ENCODE measurements at places on chromosomes 5 and 9.

DNA sequence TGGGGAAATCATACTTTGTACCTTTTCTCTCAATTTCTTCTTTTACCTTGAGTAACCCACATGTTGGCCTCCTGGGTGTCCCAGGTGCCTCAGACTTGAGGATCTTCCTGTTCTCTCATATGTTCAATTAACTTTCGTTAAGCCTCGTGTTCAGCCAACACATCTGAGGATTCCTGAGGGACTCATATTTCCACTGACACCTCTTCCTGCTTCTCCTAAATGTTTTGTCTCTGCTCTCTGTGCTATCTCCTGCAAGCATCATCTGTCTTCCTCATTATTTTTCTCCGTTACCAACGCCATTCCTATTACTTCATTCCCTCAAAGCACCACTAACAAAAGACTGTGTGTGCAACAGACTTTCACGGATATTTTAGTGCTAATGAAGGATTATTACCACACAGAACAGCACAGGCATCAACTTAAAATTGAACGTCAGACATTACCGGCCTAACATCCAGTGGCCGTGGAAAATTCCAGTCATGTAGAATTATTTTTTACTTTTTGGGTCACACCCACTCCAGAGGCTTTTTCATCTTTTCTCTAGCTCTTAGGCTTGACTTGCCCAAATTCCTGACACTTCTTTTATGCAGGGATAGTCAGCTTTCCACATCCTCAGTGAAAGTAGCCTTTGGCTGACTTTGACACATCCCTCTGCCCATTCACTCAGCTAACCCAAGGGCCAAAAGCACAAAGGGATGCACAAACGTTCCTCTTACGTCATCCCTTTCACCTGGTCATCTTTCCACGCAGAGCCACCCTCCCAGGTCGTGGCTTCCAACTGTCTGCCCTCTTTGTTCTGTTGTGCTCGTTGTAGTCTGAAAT is 46.0 kb upstream of the OSMR start:
- no peak for DNase-seq

- no peak for DNase-seq
Observed at GRCh38 chr9:126854734-126855133, 5.7 kb upstream of the ZBTB34 start.

- DNase-seq = no peak
Observed at GRCh38 chr5:6107675-6108539, 270.4 kb downstream of the MED10 start.

DNA sequence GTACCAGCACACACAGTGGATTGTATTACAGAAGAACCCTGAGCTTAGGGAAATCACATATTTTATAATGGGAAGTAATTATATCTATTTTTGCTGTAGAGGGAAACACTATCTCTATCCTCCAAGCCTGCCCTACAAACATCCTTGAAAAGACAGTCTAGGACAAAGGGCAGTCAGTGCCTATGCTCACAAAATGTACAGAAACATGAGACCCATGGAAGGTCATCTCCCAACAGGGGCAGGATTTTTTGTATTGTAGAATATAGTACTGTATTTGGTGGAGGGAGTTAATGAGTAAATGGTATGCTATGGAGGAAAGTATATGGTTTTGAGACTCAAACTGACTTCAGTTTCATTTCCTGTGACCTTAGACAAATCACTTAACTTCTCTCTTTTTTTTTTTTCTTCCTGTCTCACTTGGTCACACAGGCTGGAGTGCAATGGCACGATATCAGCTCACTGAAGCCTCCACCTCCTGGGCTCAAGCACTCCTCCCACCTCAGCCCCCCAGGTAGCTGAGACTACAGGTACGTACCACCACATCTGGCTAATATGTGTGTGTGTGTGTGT is 5.8 kb upstream of the RAB14 start:
- DNase-seq = no peak

DNA sequence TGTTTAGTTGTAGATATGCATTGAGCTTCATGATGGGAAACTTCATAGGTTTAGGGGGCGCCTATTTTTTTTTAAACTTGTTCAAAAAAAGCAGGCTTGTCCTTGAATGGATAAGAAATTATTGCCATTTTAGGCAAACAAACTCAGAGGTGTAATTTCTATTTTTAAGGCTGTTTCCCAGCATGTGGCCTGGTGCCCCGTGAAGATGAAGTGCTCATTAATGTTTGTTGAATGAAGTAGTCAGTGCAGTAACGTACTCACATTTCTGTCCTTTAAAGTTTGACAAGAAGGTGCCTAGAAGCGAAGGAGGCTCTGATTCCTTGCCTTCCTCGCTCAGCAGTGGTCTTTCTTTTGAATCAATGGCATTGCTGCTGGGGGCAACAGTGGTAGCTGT is 54.3 kb downstream of the ZNF618 start:
- no peak for DNase-seq

- DNase-seq = no peak
Observed at GRCh38 chr5:170010595-170010994, 30.3 kb upstream of the INSYN2B start.

- no peak for DNase-seq
Observed at GRCh38 chr5:65866837-65867521, 59.4 kb upstream of the ERBIN start.

DNA sequence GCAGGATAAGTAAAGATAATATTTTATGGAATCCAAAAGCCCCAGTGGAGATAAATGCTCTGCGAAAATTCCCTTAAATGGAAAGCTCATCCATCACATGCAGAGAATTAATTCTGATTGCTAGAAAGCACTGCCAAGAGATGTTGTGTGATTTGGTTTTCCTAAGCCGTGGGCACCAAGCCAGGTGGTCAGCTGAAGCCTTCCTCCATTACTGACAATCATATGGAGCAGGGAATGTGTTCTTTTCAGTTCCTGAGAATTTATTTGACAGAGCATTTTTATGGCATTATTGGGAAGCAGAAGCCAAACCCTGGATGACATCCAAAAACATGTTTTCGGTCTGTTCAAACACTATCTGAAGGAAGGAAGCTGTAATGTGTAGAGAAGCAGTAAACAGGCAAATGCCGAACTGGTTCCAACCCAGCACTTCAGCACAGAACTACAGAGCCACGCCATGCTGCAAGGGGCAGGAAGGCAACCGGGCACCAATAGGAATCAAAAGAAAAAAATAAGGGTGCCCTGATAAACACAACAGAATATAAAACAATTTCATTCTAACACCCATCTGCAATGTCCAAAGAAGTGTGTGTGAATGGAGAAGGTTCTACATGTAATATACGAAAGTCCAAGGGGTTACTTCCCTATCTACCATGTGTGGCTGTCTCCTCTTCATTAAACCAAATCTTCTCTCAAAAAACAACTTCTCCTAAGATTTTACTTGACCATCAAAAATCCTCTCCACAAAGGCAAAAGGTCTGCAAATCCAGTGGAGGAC is 12.3 kb downstream of the ARSB start:
- DNase-seq = no peak

DNA sequence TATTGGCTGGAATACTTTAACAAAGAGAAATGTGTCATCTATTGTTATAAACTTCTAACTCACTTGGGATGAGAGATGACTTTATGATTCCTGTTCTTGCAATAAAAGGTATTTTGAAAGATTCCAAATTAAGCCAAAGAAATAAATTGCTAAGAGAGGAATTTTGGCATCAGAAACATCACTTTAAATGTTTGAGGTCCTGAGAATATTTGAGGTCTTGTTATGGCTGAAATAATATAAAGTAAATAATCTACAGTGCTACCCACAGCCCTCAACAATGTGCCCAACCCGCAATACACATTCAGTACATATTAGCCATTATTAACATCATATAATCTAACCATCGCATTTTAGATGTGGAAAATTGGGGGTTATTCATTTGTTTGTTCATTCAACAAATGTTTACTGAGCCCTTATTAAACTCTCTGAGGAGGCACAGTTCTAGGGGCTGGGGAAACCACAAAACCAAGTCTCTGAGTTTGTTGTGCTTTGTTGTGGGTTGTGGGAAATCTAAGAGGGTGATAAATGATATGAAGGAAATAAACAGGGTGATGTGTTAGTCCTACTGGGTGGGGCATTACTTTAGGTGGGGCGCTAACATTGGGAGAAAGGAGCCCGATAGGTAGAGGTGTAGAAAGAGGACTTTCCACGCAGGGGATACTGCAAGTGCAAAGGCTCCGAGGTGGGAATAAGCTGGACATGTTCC is 135.2 kb upstream of the CLINT1 start:
- DNase-seq = no peak

DNA sequence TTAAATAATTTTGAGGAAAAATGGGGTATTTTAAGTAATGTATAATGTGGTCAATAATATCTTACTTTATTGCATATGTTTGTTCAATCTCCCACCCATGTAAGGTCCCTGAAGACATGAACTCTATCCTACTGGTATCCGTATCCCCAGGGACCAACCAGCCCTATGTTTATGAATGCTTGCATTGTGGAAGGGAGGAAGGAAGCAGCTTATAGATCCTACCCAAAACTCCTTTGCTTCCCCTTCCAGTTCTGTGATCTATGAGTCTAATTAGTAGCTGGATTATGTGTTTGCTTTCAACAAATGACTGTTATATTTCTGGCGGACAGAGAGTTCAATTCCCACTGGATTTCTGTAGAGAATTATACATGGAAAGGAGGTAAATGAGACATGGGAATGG is 45.6 kb downstream of the CNTRL start:
- DNase-seq = no peak

DNA sequence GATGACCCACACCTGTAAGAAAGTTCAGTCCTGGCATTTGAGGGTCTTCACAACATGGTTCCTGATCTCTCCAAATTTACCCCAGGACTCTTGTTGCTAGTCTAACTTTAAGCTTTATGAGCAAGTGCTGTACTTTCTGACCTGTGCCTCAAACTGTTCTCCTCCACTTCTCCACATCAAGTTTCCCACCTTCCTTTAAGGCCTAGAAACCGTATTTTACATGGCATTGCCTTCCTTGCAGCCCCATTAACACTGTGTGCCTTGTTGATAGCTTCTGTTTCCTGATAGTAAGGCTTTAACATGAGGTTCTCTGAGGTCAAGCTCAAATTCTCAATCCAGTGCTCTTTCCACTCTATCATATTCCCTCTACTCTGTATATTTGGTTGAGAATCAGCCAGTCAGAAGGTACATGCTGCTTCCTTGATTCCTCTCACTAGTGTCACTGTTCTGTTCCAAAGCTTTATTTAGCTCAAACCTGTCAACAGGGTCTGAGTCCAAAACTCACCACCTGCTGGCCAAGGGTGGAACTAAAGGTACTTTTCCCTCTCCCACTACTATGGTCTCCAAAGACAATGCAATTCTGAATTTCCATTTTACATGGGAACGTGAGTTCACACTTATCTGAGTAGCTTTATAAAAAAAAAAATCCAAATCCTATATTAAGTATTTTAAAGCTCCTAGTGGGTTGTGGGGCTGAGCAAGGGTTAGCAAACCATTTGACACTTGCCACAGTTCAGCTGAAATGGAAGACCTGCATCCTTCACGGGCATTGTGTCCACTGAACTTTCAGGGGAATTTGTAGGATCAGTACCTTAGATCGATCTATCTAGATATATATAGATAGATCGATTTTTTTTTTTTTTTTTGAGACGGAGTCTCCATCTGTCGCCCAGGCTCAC is 21.1 kb downstream of the VCP start:
- DNase-seq = no peak

DNA sequence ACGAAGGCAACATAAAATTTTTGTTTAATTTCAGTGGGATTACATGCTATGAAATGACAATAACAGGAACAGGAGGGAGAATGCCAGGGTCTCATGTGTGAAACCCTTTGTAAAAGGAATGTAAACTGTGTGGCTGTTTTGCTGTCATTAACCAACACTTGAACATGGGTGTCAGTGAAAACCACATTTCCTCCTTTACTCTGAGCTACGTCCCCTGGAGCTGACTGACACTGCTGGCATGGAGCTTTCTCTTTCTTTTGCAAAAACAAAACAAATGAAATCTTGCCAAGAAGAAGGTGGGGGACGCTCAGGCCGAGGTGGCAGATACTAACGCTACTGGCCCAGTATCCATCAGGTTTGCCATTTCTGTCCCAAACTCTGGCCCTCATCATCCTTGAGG is 121.4 kb downstream of the DMRT2 start:
- no peak for DNase-seq

GRCh38 chr5:121296356-121296755 is 555.3 kb upstream of the FTMT start:
- no peak for DNase-seq

DNA sequence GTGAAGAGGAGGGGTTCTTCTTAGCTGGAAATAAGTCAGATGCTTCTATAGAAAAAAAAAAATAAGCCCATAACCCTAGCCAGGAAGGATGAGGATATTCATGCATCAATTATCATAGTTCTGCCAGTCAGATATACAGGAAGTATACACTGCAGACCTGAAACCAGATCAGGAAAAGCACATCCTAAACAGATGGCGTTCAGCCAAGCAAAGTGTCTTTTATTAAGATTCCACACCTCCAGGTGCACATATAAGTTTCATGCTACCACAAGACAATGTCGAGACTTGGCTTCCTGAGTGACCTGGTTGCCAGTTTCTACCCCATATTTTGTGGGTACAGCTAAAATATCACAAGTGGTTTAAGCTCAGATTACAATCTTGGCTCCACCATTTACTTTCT is 108.3 kb downstream of the CETN3 start:
- no peak for DNase-seq

DNA sequence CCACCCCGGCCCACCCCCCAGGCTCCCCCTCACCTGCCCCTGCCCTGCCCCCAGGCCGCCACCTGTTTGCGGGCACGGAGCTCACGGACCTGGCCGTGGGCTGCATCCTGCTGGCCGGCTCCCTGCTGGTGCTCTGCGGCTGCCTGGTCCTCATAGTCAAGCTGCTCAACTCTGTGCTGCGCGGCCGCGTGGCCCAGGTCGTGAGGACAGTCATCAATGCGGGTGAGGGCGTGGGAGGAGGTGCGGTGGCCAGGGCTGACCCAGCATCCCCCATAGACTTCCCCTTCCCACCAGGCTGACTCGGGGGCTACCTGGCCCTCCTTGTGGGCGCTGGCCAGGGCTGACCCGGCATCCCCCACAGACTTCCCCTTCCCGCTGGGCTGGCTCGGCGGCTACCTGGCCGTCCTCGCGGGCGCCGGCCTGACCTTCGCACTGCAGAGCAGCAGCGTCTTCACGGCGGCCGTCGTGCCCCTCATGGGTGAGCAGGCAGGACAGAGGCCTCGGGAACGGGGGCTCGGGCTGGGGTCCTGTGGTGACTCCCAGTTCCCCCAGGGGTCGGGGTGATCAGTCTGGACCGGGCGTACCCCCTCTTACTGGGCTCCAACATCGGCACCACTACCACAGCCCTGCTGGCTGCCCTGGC is 3.5 kb downstream of the SLC34A3 start:
- no peak for DNase-seq

GRCh38 chr5:128300181-128300580 is 216.6 kb downstream of the SLC12A2 start:
- DNase-seq = no peak

DNA sequence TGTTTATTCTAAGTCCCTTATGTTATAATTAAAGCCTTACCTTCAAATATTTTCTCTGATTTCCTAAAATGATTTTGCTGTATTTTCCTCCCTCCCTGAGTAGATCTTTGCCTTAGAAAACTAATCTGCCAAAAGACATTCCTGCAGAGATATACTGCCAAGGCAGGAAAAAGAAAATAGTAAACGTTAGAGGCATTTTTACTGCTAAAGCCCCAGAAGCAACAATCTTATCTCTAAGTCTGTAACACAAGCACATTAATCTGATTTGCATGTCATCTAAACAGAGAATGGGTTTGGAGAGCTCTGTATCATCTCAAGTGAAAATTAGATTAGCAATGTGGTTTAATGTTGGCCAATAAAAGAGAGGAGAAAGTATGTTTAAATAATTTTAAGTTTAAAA is 847.7 kb downstream of the MAT2B start:
- no peak for DNase-seq

Data from stimulated activated CD4-positive, alpha-beta T cell treated with anti-CD3 and anti-CD28 coated beads, Interleukin-15, amount 100 ng/mL, for 1 hour (primary cell).